ENCODE measurements at places on chromosomes 11 and 22.

- DNase-seq: no peak
These were observed 56.4 kb upstream of the LMO1 start for GRCh38 chr11:8320076-8320475.

DNA sequence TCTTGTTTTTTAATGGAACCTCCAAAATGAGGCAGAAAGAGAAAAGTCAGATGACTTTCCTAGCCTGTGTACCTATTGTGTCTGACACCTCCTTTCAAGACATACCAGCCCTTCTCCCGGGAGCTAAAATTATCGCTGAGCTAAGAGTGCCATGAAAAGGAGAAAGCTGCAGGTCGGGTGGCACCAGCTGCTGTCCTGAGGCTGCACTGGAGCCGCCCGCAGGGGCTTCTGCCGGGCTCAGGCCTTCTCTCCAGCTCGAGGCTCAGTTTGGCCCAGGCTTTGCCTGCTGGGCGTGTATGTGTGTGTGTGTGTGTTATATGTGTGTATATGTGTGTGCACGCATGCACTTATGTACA is 27.7 kb upstream of the RAB1B start:
- no peak for DNase-seq

DNA sequence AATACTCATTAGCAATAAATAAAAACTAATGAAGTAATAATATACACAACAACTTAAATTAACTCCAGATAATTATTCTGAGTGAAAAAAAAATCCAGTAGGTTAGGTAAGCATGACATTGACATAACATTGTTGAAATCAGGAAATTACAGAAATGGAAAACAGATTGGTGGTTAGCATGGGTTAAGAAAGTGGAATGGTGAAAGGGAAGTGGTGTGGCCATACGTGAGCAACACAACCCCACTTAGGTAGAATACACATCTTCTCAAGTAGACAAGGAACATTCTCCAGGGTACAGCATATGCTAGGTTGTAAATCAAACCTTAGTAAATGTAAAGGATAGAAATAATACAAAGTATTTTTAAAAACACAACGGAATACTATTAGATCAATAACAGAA is 30.2 kb upstream of the CLTCL1 start:
- no peak for DNase-seq

- DNase-seq: no peak
These were observed 9.6 kb downstream of the CERK start for GRCh38 chr22:46728470-46728869.

DNA sequence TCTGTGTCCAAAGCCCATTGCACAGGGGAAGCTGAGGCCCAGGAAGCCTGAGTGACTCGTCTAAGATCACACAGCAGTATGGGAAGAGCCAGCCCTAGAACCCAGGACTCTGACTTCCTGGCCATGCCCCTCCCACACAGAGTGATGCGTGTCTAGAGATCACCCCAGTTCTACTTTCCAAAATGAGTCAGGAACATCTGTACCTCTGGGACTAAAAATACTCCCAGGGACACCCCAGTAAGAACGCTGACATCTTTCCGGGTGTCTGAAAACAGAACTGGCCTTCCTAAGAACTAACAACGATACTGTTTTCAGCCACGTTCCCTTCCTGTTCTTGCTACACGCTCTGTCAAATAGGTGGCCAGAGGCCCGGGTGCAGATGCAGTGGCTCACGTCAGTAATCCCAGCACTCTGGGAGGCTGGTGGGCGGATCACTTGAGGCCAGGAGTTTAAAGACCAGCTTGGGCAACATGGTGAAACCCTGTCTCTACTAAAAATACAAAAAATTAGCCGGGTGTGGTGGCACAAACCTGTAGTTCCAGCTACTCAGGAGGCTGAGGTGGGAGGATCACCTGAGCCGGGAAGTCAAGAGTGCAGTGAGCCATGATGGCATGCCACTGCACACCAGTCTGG is 21.7 kb upstream of the PDGFB start:
- no peak for DNase-seq

Measured in astrocyte (in vitro differentiated cells and primary cell).